GM13976 (cell line): ENCODE measurements at places on chromosomes 2 and 18.

- no peak for DNase-seq
Measured at GRCh38 chr2:184304006-184304405, 294.3 kb upstream of the ZNF804A start.

DNA sequence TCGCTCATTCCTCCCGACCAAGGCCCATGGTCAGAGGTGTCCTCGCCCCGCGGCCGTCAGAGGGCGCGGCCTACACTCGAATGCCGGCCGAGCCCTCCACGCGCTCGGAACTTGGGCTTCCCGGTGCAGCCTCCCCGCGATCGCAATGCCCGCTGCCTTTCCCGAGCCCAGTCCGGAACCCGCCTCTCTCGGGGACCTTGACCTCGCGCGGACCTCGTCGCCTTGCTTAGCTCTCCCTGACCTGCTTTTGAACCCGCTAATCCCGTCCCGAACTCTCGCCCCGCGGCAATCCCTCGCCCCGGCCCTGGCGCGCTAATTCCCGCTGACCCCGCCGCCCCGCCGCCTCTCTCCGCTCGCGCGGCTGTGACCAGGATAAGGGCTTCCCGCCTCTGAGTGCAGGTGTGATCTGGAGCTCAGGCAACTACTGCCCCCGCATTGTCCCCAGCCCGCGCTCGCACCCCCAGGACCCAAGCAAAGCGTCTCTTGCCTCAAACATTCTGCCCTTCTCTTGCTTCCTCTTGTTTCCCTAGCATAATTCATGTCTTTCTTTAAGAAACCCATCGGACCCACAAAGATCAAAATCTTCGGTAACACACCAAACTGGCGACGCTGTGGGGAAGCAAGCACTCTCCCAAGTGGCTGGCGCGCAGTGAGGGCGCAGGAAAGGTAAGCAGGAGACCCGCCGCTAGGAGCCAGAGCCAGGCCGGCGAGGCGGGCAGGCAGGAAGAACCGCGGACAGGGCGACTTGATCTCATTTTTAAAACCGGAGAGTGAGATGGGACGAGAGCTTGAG is 46.6 kb upstream of the ATP6V1B1 start:
- DNase-seq, result peak; percentile 34

DNA sequence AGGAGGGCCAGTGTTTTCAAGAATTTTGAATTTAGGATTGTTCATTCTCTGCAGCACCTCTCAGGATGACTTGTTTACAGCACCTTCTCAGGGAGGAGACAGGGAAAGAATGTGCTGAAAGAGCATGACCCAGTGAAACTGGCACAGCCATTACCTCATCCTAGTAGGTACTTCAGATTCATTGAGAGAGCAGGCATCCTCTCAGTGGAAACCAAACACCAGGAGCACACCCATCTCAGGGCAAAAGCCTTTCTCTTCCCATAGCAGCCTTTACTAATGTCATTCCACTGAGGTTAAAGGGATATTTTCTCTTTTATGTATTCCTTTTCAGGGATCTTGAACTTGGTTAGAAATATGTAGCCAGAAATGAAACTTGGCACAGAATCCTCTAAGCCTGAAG is 2.6 kb downstream of the MAP2 start:
- no peak for DNase-seq

DNA sequence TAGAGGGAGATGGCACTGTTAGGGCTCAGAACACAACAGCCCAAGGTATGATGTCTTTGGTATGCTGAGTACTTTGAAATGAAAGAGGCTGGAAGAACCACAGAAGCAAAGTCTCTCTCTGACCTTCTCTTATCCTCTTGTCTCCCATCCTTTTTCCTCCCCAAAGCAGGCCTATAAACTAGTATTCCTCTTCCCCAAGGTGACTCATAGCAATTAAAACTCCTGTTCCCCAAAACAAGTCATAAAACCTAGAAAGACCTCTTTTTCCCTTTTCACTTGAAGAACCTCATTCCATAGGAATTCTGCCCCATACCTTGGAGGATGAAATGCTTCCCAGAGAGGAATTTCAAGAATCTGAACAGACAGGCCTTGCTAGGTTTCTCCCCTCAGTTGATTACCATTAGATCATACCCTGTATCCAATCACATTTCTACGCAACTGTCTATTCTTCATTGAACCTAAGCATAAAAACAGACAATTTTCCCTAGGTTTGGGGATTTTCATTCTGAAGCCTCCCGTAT is 25.7 kb downstream of the MDH1 start:
- DNase-seq, result no peak

GRCh38 chr2:16664809-16665747 is 556 bp downstream of the CYRIA start:
- DNase-seq, result no peak

DNA sequence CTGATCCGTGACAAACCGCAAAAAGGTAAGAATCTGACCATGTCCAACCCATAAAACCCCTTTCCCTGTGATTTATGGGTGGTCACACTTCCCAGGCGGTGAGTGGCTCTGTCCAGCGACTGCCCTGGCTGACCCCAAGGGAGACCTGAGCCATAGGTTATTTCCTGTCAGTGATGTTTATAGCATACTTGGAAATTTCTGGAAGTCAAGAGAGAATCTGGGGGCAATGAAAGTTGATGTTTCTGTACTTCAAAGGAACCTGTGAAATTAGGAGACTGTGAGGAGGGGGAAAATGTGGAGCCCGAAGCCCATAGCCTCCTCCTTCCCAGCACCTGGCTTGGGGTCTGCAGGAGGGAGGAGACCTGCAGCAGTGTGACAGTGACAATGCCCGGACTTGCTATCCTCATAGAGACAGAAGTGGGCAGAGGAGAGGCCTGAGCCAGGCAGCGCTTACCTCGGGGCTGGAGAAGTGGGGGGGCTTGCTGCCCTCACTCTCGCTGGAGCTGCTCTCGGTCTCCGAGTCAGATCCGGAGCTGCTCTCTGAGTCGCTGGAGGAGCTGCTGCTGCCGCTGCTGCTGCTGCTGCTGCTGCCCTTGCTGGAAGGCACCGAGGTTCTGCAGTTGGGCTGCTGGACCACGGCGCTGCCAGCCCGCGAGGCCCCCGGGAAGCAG is 111.3 kb upstream of the REV1 start:
- DNase-seq, result no peak

- no peak for DNase-seq
Measured at GRCh38 chr18:49692906-49693716, 120.2 kb downstream of the ACAA2 start.

- no peak for DNase-seq
Measured at GRCh38 chr18:36805105-36805504, 23.7 kb downstream of the TPGS2 start.

DNA sequence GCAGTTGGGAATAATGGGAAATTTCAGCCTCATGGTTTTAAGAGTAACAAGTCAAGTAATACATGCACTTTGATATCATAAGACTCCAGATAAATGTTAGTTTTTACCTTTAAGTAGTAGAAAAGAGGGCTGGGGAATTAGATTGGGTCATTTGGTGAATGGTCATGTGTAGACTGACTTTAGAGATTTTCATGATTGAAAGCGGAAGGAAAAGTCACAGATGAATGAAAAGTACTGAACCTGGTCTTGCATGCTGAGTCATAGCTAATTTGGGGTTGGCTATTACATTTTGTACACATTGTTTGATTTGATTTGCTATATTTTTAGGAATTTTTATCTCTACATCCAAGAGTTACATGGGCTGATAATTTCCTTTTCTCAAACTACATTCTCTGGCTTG is 539.4 kb upstream of the SPHKAP start:
- no peak for DNase-seq

DNA sequence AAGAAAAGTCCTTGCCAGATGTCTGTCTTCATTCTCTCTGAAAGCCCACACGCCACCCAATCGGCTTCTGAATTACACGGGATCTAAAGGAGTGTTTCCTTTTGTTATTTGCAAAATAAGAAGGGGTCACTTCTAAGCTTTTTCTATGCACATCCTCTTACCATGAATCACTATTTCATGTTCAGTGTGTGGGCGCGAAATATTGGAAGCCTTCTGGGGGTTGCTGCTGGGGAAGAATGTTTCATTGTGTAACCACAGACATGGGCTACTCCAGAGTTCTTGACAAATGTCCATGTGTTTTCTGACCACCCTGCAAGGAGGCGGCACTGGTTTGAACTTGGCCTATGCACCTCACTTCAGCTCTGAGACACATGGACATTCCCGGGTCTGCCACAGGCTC is 133.6 kb upstream of the APCDD1 start:
- no peak for DNase-seq

GRCh38 chr2:30915486-30915885 is 108.2 kb upstream of the CAPN13 start:
- no peak for DNase-seq
